ENCODE measurements at places on chromosomes 13 and 19.

DNA sequence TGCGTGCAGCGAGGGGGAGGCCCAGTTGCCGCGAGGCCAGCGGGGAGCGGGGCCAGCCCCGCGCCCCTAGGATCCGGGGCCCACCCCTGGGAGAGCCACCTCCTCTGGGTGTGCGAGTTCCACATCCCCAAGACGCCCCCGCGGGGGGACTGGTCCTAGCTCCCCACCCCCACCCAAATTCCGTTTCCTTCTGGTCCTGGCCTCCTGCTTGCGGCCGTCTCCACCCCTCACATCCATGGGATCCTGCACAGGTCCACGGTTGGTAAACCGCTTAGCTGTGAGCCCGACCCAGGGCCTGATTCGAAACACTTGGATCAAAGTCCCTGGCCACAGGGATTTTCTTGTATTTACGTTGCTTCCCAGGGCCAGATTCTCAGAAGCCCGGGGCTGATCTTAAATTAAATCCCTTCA is 324 bp upstream of the FBXO17 start:
- DNase-seq = no peak

GRCh38 chr19:41575998-41576397 is at the start of gene CEACAM21:
Gene CEACAM21 (plus strand): TSS chr19:41576166. CDS start chr19:41576275, 109 bp downstream.
- DNase-seq = peak; percentile 58

DNA sequence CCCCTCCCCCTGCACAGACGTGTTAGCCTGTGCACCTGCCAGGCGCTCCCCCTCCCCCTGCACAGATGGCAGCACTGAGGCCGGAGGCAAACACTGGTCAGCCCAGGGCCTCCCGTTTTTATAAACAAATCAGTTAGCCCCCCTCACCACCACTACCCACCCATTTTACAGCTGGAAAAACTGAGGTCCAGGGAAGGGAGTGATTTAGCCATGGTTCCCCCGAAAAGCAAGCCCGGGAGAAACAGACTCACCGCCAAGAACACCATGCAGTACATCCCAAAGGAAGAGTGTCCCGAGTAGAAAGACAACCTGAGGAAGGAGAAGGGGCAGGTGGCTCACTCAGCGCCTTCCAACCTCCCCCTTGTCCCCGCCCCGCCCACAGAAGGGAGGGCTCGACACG is 8.7 kb downstream of the PLPP2 start:
- DNase-seq = no peak

DNA sequence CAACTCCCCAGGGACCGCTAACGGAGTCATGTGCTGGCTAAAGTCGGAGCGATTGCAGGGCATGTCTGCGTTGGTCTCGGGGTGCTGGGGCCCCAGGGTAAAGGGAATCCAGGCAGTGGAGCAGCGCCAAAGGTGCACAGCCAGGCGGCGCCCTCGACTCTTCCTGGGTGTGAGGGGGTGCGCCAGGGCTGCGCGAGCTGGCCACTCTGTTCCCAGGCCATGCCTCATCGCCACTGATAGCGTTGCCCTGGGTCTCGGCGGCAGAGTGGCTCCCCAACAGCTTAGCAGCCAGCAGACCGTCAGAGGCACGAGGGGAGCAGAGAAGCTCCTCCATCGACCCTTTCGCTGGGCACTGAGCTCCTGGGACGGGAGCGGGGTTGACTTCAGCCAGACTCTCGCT is 152.7 kb downstream of the B3GLCT start:
- no peak for DNase-seq

DNA sequence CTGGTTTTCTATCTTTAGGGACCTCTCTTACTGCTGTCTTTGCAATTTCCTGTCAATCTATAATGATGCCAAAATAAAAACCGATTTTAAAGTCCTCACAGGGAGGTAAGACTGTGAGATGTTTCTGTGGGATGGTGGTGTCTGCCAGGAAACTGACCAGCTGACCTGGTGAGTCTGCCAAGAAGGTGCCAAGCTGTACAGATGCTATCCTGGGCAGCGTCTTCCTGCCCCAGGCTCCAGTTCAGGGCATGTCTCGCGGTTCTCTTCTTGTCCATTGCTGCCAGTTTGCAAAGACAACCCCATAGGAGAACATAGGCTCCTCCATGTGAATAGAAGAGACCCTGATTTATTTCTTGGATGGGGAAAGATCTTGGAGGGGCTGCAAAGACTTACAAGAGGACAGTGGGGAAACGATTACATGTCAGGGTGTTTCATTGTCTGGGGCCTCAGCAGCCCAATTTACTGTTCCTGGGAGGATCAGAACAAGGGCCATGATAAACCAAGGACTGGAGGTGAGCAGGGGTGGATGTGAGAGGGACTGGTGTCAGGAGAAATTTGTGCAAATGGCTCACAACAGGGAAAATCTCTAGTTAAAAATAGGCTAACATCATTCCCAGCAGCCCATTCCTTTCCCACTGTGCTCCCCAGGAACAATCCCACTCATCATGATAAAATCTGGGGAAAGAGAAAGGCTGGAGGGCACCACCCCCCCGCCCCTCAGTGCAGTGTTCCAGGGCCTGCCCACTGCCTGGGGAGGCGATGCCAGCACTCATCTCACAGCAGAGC is 42.7 kb upstream of the VSTM2B start:
- no peak for DNase-seq

GRCh38 chr13:30895773-30896172 is 10.3 kb upstream of the MEDAG start:
- DNase-seq = no peak

- DNase-seq = no peak
Observed at GRCh38 chr19:32680986-32681385, 5.3 kb downstream of the RGS9BP start.

DNA sequence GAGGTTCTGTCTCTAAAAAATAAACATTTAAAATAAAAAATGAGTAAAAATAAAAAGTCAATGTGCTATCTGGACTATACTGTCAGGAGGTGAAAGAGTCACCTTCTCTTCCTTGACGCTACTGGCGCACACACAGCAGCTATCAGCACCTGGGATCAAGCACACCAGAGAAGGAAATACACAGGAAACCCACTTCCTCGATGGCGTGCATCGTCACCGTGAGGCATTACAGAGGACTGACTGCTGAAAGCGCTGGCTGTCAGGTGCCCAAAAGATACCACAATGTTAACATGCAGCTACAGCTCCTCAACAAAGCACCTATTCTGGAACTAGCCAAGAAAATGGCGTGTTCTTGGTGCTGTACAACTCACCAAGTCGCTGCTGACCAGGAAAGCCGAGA is 6.1 kb downstream of the SLC35E1 start:
- DNase-seq = no peak

All from GM12892 (cell line).